ENCODE measurements at places on chromosomes 16 and 17.

GRCh38 chr16:19382887-19383816, 34.5 kb upstream of the TMC5 start:
- no peak for DNase-seq

DNA sequence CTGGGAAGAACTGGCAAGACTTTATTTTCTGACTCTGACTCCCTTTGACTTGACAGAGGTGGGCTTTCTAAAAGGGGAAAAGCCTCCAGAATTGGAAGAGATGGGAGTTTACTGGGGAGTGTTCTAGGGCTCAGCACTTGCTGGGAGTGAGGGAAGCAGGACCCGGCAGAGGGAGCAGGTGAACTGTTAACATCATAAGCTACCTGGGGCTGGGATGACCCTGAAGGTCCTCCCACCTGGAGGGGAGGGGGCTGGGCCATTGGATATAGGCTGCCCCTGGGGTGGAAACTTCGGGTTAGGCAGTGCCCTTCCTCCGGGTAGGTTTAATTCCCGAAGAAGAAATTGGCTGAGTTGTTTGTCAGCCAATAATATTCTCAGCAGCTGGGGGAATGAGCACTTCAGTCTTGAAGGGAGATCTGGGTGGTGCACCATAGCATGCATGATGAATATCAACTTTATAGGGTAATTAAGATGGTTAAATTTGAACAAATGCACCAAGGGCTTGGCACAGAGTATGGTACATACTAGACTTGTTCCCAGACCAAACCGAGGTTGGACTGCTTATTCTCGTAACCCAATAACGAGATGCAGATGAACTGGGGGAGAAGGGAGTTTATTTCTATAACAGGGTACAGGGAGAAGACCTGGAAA, 337.0 kb downstream of the HAPSTR1 start:
- DNase-seq, result no peak

DNA sequence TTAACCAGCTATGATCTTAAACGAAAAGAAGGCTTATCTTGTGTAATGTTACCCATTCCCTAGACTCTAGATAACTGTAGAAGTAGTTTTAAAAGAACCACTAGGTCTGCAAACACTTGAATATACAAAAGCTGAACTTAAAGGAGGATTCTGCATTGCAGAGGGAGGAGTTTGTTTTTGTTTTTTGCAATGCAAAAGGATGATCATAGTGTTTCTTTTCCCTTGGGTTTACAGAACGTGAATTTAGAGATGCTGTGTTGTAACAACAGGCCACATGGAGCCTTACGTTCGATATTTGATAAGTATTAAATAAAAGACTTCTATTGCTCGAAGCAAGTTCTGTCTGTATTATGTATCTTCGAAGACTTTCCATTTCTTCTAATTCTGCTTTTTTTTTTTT, 77.6 kb downstream of the CHD9 start:
- DNase-seq, result no peak

- no peak for DNase-seq
These were observed 85.2 kb downstream of the SPAG9 start for GRCh38 chr17:51035431-51035830.

- DNase-seq, result no peak
These were observed 85.0 kb upstream of the CHMP6 start for GRCh38 chr17:80906364-80907259.

GRCh38 chr17:82045936-82046484, 5.6 kb downstream of the RFNG start:
- DNase-seq, result no peak

DNA sequence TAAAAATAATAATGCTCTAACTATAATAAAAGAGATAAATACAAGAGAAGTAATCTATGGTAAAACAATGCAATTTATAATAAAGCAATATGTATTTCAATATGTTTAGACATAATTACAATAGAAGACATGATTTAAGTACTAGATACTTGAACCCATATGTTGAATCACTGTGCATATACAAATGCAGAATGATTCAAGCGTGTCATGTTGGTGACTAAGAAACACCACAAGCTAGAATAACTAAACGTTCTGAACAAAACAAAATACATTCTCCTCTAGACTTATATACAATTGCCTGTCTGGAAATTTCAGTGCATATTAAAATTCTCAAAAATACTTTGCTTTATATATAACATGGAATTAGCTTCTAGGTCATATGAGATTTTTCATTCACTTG, 11.2 kb downstream of the TADA2A start:
- DNase-seq, result no peak

DNA sequence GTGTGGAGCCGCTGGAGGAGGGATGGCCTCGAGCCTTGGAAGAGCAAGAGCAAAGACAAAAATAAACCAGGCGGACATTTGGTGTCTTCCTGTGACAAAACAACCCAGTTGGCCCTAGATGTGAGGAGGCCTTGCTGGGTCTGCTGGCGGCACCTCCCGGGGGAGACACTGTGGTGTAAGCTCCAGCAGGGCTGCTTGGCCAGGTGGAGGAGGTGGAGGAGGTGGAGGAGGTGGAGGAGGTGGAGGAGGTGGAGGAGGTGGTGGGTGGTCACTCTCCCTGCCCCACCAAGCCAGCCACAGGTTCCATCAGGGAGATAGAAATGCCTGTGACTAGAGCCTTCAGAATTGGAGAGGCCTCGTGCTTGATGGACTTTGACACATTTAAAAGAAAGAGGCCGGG, 32.1 kb downstream of the DBNDD1 start:
- DNase-seq, result no peak

GRCh38 chr17:81719410-81720266, 7.6 kb downstream of the SLC25A10 start:
- no peak for DNase-seq

DNA sequence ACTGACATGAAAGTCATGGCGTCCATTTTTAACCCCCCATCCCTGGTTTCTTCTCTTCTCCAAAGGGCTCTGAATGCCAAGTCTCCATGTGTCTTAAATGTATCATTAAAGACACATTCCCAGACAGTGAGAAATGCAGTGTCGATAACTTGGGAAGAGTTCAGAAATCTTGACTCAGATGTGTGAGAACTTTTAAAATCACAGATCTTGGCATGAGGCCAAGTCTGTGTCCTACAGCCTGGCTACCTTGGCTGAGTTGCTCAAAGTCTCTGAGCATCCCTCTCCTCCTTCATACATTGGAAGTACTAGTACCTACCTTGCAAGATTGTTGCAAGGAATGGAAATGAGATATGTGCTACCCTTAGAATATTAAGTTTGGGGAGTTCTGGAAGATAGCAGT, 1046.5 kb upstream of the RBFOX1 start:
- no peak for DNase-seq

- no peak for DNase-seq
These were observed 38.6 kb upstream of the ZCCHC14 start for GRCh38 chr16:87531418-87531817.

GRCh38 chr17:55040611-55041010, 72.0 kb downstream of the STXBP4 start:
- no peak for DNase-seq

DNA sequence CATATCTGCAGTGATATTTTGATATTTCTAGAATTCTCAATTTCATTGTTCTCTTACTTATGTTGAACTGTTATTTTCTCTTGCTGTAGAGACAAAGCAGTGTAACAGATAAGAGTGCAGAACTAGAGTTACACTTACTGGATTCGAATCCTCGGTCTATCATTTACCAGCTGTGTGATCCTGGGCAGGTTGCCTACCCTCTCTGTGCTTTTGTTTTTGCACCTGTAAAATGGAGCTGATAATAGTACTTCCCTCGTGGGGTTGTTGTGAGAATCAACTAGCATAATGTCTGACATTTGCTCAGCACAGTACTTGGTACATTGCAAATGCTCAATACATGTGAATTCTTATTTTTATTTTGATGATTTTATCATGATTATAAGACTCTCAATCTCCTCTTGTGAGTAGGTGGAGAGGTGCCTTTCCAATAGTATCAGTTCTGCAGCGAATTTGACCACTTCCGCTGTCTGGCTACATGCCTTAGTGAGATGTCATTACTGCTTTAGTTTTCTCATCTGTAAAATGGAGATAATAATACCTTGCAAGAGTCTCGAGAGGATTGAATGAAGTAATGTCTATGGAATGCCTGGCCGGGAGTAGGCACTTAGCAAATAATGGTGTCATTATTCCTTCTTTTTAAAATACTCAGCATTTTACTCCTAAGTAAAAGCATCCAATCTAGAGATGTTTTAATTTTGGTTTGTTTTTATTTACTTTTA, 312.2 kb upstream of the MAF start:
- DNase-seq, result no peak

DNA sequence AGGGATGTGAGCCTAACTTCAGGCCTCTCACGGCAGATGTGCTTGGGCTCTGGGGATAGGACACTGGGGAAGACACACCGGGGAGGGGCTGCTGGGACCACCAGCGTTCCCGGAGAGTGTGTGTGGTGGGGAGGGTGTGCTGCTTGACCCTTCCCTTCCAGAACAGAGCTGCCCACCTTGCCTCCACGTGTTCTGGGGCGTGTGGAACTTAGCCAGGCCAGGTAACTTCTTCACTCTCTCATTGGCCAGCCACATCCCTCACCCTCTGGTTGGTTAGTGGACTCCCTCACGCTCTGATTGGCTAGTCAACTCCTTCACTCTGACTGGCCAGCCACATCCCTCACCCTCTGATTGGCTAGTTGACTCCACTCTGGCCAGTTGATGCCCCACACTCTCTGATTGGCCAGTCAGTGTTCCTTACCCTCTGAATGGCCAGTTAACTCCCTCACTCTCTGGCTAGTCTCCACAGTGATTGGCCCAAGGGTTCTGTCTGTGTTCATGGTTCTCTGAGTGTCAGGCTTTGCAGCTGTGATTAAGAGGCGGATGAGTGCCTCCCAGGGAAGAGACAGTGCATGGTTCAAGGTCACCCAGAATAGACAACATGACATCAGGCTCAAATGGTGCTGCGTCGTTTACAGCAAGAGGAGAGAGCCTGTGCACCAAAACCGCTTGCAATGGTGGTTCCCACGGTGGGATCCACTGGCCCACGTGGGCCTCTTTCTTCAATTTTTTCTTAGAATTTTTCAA, 10.0 kb downstream of the TMEM235 start:
- DNase-seq, result no peak
